Omental fat pad (tissue), 4 donors: ENCODE measurements at places on chromosomes 7 and 10. TPM values are rescaled to one million over a fixed set of nuclear protein-coding genes. Genes with fewer than 3 reads are reported as not detected.

The CC2D2B gene
- 2.7 TPM for total RNA-seq

The KDM7A gene
- 18.9 TPM for total RNA-seq

The NKX2-3 gene
- 1.1 TPM for total RNA-seq

The VIPR2 gene
- 12.0 TPM for total RNA-seq
